ENCODE measurements at places on chromosomes 5 and 9.

GRCh38 chr5:103993031-103993430, 430.4 kb upstream of the NUDT12 start:
- DNase-seq: no peak

DNA sequence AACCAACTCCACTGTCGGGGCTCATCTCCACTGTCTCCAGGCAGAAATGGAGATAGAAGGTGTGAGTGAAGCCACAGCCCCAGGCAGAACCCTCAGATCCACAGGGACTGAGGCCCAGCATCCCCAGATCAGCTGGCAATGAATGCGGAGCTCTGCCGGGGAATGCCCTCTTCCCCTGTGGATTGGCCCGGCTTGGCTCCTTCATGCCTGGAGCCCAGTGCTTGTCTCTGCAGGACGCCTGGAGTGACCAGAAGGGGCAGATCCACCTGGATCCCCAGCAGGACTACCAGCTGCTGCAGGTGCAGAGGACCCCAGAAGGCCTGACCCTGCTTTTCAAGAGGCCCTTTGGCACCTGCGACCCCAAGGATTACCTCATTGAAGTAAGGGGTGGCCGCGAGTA, 3.5 kb downstream of the DBH start:
- no peak for DNase-seq

GRCh38 chr9:73151653-73152542, at the start of gene ANXA1:
TSS of gene ANXA1 (plus strand) at chr9:73151865. CDS start at chr9:73158536, 6,671 bp downstream.
- DNase-seq: no peak

GRCh38 chr5:90675222-90675621, 116.6 kb downstream of the ADGRV1 start:
- no peak for DNase-seq

- DNase-seq: no peak
These were observed 44.7 kb upstream of the PCSK5 start for GRCh38 chr9:75845806-75846205.

DNA sequence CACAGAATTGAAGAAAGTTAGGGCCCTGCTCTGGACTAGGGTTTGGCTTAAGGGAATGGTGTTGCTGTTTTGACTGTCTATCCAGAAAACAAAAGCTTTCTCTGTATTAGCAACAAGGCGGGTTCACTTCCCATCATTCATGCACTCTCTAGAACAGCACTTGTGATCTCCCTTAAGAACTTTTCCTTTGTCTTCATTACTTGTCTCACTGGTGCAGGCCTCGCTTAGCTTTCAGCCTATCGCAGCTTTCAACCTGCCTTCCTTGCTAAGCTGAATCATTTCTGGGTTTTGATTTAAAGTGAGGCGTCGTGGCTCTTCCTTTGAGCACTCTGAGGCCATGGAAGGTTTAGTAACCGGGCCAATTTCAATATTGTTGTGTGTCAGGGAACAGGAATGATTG, 35.2 kb upstream of the LPCAT1 start:
- DNase-seq: no peak

DNA sequence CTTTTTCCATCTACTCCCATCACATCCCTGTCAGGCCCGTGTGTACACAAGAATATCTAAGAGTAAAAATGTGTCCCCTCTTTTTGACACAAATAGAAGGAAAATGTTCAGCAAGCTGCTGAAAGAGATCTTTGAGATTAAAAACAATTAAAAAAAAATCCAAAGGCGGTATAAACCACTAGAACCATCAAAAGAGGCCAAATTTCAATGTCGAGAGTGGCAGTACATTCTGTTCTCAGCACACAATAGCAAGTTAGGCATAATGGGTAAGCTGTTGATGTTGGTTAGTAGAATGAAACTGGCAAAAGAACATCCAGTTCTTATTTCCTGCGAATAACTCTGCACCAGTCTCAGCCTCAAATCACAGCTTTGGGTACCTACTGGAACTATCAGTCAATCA, 95.2 kb upstream of the IL7R start:
- no peak for DNase-seq

GRCh38 chr5:22938362-22938761, 85.2 kb upstream of the CDH12 start:
- DNase-seq: no peak
